ENCODE measurements at places on chromosomes 4 and X.

GRCh38 chr4:6229095-6229494, 28.7 kb upstream of the JAKMIP1 start:
- DNase-seq, result no peak

DNA sequence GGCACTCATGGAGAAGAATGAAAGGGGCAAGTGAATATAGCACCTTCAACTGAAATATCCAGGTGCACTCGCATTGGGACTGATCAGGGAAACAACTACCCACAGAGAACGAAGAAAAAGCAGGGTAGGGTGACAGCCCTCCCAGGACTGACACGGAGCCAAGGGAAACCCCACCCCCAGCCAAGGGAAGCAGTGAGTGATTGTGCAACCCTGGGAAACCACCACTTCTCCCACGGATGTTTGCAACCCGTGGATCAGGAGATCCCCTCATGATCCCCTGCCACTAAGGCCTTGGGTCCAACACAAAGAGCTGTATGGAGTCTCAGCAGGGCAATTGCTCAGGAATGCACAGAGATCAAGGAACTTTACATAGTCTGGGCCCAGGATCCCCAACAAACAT, 158.5 kb upstream of the HCCS start:
- DNase-seq, result no peak

GRCh38 chr4:129264008-129264657, 168.2 kb downstream of the C4orf33 start:
- DNase-seq, result no peak

DNA sequence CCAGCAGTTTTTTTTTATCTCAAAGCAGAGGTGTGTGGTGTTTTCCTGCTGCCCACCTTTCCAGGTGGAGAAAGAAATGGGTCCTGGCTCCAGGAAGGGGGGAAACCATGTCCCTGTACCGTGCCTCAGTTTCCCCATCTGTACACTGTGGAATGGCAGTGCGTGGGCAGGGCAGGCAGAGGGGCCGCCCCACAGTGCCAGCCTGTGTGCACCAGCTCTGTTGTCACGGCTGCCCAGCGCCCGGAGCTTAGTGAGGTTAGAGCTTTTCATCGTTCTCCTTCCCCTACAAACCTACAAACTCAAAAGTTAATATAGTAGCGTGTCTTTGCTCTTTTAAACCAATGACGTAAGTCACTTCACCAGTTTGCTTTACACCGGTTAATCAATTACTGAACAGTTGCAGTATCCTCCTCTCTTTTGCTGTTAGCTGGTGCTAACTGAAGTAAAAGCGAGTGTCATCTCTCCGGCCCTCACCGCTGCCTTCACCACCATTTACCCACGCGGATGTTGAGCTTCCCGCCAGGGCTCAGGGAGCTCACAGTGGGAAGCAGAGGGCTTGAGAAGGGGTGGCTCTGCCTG, 114.8 kb upstream of the ADRA2C start:
- DNase-seq, result no peak

DNA sequence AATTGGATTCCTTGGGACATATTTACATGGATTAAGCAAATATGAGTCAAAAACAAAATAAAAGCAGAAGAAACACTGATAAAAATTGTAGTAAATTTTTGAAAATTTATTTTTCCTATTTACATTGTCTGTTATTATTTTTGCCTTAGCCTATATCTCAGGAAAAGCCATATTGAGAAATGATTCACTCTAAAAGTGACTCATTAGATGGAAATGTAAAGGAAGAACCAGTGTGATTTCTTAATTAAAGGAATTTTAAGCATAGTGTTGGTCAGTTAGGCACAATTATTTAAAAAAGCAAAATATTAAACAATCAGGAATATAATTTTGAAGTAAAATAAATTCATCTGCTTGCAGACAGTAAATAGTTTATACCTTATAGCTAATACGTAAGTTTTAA, 167.4 kb upstream of the NAP1L5 start:
- no peak for DNase-seq
